ENCODE measurements at places on chromosomes 5 and 9.

GRCh38 chr5:134095887-134096589, 18.4 kb upstream of the TCF7 start:
- no peak for DNase-seq

- no peak for DNase-seq
Measured at GRCh38 chr9:127977009-127977883, 3.5 kb downstream of the EEIG1 start.

GRCh38 chr5:86765778-86766502, 148.2 kb downstream of the COX7C start:
- DNase-seq: no peak

DNA sequence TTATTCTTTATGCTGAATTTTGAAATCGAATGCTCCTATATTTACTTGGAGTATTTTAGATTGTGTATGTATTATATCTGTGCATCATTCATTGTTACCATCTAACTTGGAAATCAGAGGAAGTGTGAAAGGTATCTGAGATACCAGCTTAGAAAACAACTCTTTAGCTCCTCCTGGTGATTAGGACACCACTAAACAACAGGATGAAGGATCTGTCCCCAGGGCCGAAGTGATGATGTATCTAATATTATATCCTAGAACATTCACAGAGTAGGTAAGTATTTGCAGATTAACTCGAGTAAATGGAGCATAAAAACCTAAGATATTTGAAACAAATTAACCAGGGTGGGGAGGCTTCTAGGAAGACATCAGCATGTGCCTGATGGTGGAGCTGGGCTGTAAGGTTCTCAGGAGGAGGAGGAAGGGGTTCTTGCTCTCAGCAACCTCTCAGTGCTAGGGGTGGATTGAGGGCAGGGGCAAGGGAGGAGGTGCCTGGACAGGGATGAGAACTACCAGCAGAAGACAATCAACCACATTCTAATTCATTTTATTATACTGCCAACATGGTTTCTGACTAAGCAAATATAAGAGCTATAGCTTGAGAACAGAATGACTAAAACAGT, 2.6 kb upstream of the NFIL3 start:
- no peak for DNase-seq

DNA sequence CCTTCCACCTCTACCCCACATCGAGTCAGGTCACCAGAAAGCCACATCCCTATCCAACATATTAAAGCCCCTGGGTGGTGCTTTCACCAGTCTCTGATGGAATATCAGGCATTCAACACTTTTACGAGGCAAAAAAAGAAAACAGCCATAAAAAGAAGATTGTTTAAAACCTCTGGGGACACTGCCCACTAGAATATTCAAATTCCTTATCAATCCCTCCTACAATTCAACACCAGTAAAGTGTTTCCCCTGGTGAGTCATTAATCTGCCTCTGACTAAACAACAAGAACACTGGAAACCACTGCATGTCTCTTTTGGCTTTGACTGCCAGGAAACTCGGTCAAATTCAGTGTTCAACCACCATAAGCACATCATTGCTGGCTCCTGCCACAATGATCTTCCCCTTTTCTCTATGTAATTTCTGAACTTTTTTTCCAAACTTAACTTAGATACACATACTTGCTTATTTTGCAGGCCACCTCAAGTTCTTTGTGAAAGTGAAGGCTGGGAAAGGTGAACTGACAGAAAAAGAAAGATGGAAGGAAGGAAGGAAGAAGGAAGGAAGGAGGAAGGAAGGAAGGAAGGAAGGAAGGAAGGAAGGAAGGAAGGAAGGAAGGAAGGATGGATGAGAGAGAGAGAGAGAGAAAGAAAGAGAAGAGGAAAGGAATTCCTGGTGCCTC, 105.3 kb downstream of the PAX5 start:
- no peak for DNase-seq

- DNase-seq: no peak
Measured at GRCh38 chr5:59955241-59955640, 61.7 kb upstream of the PDE4D start.

DNA sequence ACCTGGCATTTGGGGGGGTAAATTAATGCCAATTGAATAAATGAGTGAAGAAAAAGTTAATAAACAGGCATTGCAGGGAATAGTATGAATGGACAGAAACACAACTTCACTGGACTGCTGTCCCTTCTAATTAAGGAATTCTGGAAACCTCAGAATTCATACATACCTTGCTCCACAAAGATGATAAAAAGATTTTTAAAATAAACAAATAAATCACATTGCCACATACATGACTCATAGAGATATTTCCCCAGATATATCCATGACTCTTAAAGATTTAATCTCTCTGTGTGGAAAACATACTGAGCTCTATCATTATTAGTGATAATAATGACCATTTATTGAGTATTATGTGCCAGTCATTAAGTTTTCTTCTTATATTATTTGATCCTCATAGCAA, 469.0 kb upstream of the MEF2C start:
- no peak for DNase-seq

DNA sequence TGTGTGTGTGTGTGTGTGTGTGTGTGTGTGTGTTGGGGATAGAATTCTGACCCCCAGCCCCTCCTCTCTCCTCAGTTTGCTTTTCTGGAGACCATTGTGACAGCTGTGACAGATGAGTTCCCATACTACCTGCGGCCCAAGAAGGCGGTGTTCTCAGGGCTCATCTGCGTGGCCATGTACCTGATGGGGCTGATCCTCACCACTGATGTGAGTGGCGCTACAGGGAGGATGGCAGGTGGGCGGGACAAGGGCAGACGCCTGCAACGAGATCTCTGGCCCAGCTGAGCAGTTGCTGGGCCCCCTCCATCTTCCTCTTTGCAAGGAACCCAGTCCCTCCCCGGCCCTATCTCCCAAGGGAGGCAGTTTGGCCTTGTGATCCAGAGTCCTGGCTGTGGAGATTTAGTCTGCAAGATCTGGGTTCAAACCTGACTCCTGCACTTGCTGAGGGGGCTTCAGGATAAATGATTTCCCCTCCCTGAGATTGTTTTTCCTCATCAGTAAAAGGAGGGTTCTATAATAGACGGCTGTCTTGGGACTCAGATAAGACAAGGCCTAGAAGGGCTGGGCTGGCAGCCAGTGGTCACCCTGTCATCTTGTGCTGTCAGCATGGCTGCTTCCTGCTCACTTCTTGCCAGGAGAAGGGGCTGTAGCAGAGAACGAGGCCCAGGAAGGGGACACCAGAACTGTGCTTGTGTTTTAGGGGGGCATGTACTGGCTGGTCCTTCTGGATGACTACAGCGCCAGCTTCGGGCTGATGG, 14.1 kb downstream of the SLC6A7 start:
- DNase-seq: no peak

DNA sequence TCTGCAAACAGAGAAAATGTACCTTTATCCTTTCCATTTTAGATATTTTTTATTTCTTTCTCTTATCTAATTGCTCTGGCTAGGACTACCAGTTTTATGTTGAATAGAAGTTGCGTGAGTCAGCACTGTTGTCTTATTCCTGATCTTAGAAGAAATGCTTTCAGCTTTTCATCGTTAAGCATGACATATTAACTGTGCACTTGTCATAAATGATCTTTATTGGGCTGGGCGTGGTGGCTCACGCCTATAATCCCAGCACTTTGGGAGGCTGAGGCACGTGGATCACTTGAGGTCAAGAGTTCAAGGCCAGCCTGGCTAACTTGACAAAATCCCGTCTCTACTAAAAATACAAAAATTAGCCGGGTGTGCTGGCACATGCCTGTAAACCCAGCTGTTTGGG, 8.2 kb upstream of the ECM2 start:
- DNase-seq: no peak

DNA sequence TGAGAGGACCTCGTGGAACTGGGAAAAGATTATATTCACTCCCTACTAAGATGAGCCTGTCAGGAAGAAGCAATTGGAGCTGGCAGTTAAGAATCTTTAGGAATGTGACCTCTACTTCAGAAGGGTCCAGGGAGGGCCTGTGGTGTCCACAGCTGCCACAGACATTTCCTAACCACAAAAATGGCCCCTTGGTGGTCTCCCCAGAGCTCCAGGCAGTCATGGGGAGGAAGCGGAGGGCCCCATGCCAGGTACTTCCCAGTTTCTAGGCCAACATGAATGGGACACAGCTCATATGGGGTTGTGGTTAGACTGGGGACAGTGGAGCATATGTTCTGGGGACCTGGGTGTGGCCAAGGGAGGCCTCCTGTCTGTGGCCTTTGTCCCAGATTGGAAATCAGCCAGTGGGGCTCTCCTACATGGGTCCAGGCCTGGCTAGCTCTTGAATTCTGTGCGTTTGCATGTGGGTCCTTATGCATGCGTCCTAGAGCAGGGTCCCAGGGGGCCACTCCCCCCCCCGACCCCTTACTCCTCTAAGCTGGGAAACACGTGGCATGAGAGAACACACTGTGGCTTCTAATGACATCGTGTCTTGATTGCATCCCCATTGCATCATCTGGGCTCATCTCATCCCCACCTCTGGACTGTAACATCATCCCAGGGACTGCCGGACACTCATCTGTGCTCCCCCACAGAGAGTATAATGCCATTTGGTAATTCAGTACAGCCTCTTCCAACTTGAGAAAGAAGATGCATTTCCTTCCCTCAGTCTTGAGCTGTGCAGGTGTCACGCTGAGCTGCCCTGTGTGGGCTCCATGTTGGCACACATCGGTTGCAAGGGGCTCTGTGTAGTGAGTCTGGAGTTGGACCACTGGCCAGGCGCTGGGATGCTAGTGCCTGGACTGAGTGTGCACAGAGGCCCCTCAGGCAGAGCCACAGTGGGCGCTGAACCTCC, 31.3 kb downstream of the IRF1 start:
- DNase-seq: no peak

DNA sequence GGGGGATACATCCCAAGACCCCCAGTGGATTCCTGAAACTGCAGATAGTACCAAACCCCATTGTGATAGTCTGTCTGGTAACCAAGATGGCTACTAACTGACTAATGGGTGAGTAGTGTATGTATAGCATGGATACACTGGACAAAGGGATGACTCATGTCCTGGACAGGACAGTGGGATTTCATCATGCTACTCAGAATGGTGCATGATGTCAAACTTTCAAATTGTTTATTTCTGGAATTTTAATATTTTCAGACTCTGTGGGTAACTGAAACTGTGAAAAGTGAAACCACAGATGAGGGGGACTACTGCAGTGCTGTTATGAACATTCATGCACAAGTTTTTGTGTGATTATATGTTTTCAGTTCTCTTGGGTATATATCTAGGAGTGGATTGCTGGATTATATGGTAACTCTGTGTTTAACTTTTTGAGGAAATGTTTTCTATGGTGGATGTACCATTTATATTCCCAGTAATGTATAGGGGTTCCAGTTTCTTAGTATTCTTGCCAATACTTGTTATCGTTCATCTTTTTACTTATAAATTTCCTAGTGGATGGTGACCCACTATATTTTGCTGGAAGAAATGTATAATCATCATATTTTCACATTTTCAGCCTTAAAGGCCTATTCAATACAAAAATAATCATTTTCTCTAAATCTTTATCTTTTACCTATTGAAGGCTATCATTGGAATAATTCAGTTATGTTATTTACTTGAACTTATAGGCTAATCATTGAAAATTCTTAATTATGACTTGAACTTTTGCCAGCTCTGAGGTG, 140.9 kb downstream of the NR3C1 start:
- no peak for DNase-seq

- DNase-seq: no peak
Measured at GRCh38 chr5:73735032-73735734, 109.2 kb downstream of the ARHGEF28 start.

- DNase-seq: no peak
Measured at GRCh38 chr9:7392148-7392547, 407.4 kb downstream of the DMAC1 start.

DNA sequence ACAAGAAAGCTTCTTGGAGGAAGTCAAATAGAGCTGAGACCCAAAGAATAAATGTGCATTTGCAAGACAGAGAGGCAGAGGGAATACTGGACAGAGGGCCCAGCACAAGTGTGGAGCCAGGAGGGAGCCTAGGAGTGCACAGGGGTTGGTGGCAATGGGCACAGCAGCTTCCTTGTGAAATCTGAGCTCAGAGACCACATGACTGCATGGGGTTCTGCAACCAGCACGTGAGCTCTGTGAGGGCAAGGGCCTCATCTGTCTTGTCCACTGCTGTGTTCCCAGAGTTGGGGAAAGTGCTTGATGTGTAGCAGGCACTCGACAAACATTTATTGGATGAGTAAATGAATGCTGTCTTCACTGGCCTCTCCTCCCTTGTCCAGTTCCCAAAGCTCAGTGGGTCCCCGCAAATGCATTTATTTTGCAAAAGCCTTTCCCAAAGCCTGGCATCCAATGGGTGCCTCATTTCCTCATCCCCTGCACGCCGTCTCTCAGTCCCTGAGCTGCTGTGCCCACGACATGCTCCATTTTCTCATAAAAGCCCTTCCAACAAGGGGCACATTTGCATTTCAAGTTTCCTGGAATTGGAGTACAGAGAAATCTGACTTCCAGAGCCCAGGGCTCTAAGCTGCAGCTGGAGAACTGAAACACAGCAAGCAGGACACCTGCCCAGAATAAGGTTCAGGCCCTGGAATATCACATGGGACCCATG, 58.5 kb downstream of the KCNIP1 start:
- DNase-seq: no peak

DNA sequence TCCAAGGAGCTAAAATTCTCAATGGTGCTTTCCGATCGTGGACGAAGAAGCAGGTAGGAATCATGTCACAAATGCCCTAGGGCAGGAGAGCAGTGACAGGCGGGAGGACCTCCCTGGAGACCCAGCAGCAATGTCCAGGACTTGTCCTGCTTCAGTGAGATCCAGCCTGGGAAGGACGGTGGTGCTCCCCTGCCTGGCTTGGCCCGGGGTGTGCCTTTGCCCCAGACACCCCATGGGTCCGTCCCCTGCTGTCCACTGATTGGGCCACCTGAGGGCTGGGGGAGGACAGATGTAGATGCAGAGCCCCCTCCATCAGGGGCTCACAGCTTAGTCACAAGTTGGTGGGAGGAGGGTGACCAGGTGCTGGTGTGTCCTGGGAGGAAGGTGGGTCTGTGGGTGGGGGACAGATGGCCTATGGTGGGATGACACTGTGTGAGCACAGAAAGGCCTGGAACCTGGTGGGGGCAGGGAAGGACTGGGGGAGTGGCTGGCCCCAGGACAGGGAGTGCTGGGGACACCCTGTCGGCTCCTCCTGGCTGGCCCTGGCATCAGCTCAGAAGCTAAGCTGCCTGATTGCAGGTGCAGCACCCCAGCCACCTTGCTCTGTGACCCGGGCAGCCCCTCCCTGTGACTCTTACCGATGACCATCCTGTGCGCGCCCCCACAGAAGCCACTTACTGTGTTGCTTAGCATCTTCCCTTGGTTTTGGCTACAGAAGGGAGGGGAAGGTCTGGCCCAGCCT, 82.0 kb downstream of the PHF2 start:
- no peak for DNase-seq

DNA sequence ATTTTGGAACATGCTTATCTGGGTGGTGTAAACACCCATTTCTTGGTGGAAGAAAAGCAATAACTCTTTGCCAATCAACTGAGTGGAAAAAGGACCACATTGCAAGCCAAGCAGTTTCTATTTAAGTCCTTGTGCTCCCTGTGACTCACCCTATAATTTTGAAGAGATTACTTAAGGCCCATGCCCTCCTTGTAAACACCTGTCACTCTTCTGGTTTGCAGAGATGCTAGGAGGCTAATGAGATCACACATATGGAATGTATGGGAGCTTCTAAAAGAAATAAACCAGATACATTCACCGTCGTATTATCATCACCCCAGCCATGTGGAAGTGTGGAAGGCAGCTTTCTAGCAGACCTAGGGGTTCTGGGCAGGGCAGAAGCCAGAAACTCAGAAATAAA, 337.1 kb downstream of the GADD45G start:
- peak; percentile 15 for DNase-seq

- DNase-seq: no peak
Measured at GRCh38 chr5:92769978-92770377, 811.0 kb downstream of the NR2F1-AS1 start.

GRCh38 chr5:34982823-34983222, 53.5 kb downstream of the DNAJC21 start:
- no peak for DNase-seq

- peak; percentile 60 for DNase-seq
Measured at GRCh38 chr9:97501177-97501971, at the start of gene TMOD1. TMOD1 (plus strand) TSS chr9:97501666; CDS start chr9:97524189, 22,523 bp downstream.

Measured in NCI-H1105 (cell line).